Bronchial epithelial cell (primary cell): ENCODE measurements at places on chromosomes 4 and X. TPM values are rescaled to one million over a fixed set of nuclear protein-coding genes. Genes with fewer than 3 reads are reported as not detected.
A peak's percentile ranks its signal among the peaks of the same experiment; 100 is the strongest.

Gene GAGE12F
- not detected in 2 replicates for total RNA-seq

DNA sequence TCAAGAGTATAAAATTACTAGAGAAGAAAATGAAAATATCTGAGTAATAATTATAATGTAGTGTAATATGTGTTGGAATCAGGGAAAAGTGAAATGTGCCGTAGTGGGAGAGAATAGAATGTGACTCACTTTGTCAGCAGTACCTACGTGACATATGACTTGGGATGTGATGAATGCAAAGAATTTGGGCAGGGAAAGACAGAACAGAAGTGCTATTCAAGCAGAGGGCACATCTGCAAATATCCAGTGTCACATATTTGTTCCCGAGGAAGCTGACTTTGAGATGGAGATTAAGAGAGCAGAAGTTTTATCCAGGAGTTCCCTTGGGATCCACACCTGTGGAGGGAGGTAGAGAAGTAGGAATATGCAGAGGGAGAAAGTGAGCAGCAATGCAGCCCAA lies 69.3 kb upstream of the HS3ST1 start:
- peak; percentile 85 for DNase-seq

Gene DMRTC1
- not detected in 2 replicates for total RNA-seq

GRCh38 chr4:158958489-158959270 lies 144.2 kb upstream of the RAPGEF2 start:
- peak; percentile 32 for DNase-seq

DNA sequence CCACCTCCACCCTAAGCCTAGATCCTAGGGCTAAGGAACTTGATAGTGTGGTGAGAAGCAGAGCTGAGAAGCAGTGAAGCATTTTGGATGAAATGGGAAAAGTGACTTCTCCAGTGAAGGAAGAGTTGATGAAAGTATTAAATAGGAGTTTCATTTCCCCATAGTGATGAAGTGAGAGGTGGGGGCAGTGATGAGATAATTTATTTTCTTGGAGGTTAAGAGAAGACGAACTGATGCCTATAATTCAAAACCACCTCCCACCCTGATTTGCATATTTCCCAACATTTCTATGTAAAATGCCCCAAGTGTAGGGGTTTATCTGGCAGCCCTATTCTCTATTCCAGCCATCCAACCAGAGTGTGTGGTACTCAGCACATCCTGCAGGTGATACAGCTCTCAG lies 6.3 kb downstream of the LONRF3 start:
- DNase-seq, result no peak

DNA sequence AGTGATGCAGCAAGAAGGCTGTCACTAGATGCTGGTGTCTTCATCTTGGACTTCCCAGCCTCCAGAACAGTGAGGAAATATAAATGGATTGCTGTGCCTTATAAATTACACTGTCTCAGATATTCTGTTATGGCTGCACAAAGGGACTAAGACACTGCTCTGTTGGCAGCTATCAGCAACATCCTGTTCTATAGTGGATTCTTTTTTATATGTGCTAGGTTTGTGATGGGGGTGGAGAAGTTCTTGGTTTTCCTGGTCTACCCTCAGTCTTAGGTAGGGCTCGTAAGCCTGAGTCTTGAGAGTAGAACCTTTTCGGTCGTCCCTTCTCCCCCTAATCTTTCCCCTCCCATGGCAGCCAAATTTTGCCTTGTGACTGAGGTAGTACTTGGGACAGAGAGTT lies 17.3 kb downstream of the STIM2 start:
- DNase-seq, result no peak

Gene FOXP3
- total RNA-seq, result not detected in 2 replicates

GRCh38 chrX:103927030-103927429 lies 35.4 kb upstream of the TMSB15B start:
- no peak for DNase-seq

DNA sequence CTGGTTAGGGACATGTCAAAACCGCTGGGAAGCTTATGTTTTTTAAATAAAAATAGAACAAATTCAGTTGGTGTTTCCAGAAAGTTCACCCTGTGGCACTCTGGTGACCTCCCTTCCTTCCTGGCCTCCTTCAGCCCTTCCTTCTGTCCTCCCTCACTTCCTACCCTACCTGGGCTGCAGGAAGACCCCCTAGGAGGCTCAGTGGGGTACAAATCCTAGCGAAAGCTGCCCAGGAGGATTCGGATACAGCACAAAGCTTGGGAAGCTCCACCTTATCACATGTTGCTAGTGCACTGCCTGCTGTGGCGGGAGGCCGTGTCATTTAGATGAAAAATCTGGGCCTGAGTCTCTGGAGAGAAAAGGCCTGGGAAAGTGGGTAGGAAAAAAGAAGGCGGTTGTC lies 60.5 kb downstream of the FHDC1 start:
- DNase-seq, result no peak
